Large intestine (tissue), 12 donors: ENCODE measurements at places on chromosomes 4 and X.

GRCh38 chr4:137069473-137069872 lies 462.8 kb downstream of the PCDH18 start:
- no peak for DNase-seq

GRCh38 chr4:151785484-151786157 lies 24.8 kb upstream of the GATB start:
- DNase-seq, result no peak

- no peak for DNase-seq
These were observed 118.4 kb downstream of the TSPAN7 start for GRCh38 chrX:38679695-38680094.

DNA sequence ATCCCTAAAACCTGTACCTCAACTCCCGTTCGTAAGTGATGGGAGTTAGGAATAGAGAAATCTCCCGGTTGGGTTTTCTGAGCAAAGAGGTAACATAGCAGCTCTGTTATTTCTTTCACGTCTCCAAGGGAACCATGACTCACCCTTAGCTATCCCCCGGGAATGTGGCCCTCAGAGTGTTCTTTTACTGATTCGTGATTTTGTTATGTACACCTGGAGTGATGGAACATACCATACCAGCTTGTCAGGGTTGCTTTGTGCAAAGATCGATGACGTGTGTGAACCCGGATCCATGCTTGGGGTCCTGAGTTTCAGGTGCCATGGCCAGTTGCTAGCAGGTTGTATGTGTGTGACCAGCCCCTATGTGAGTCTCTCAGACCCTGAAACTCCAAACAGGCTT lies 52.6 kb downstream of the HPRT1 start:
- no peak for DNase-seq

DNA sequence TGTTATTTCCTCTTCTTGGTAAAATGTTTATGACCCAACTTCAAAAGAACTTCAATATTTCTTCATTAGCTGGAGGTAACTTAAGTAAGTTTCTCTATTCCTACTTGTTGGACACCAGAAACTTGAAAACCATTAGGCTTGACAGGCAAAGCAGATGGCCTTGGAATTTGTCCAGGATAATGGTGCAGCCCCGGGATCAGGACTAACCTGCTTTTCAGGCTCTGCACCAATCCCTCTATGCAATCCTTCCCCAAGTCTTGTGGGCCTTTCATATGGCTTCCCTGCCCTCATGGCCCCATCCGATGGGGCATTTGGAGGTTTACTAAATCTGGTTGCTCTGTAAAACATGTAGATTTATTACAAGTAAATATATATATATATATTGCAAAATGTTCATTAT lies 68.5 kb downstream of the SPINK2 start:
- peak; percentile 85 for DNase-seq

DNA sequence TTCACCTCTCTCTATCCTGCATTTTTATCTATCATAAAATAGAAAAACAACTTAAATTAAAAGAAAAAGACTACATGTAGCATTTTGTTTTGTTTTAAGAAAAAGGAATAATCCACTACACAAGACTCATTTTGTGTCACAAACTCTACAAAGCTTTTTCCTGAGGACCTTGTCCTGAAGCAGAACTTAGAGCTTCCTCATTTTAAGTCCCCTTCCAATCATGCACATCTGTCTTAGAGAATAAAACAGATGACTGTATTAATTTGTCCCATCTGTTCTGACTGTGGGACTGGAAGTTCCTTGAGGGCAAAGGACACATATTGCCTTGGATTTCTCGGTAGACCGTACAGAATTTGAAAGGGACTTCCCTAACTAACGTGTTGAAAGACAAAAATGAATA lies 218.5 kb downstream of the COL25A1 start:
- DNase-seq, result no peak

DNA sequence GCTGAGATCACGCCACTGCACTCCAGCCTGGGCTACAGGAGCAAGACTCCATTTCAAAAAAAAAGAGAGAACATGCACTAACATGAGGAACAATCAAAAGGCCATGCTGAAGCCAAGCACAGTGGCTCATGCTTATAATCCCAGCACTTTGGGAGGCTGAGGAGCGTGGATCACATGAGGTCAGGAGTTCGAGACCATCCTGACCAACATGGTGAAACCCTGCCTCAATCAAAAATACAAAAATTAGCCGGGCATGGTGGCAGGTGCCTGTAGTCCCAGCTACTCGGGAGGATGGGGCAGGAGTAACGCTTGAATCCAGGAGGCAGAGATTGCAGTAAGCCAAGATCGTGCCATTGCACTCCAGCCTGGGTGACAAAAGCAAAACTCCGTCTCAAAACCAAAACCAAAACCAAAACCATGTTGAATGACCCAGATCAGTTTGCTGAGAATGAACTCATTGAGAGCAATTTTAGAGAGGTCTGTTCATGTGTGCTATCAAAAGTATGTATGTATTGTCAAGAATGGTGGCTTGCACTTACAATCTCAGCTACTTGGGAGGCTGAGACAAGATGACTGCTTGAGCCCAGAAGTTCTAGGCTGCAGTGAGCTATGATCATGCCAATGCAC lies 44.8 kb downstream of the PDS5A start:
- no peak for DNase-seq

DNA sequence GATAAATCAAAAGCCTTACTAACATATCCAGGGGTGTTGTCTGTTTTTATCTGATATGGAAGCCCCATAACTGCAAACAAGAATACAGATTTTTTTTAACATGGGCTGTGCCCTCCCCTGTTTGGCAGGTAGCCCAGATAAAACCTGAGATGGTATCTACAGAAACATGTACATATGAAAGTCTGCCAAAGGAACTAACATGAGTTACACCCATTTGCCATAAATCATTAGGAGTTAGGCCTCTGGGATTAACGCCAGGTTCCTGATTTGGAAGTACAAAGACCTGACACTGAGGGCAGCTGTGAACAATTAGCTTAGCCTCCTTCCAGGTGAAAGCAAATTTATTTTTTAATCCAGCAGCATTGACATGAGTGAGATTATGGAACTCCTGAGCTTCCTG lies 264.3 kb downstream of the TECRL start:
- DNase-seq, result no peak
